ENCODE measurements at places on chromosomes 6 and 20.
A peak's percentile ranks its signal among the peaks of the same experiment; 100 is the strongest.

- DNase-seq, result no peak
These were observed 18.4 kb downstream of the EDN3 start for GRCh38 chr20:59318803-59319202.

DNA sequence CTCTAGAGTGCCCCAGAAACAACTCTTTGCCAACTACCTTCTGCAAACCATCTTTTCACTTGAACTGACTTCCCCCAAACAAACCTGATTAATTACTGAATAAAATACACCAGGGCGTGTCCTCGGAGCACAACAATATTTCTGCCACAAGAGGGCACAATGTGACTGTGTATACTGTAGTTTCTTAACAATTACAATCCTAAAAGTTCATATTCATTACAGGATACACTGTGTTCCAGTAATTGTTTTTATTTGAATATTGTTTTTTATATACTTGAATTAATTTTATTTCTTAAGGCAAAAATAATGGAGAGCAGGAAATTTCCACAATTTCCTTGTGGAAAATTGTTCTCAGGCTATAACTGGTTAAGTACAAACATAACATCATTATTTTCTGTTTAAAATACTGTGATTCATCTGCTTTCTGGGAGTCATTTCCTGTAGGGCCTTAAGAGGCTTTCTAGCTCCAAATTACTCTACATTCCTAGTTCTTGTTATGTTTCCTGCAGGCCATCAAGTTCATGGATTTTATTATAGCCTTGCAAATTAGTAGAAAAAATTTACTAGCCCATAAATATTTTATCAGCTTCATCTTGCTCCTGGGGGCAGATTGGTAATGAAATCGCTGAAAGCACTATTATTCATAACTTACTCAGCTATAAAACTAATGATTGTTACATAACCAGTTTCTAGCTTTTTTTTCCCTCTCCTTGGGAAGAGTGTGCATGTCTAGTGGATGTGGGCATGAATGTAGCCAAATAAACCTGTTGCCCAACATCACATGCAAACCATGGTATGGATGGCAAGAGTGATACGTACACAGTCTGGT, 51.9 kb upstream of the SLC22A16 start:
- DNase-seq, result peak; percentile 67

- DNase-seq, result no peak
These were observed 107.0 kb downstream of the HUS1B start for GRCh38 chr6:549906-550305.

- no peak for DNase-seq
These were observed 50.8 kb upstream of the JAG1 start for GRCh38 chr20:10724449-10725173.

- no peak for DNase-seq
These were observed 593 bp downstream of the MMP24 start for GRCh38 chr20:35226884-35227681.

DNA sequence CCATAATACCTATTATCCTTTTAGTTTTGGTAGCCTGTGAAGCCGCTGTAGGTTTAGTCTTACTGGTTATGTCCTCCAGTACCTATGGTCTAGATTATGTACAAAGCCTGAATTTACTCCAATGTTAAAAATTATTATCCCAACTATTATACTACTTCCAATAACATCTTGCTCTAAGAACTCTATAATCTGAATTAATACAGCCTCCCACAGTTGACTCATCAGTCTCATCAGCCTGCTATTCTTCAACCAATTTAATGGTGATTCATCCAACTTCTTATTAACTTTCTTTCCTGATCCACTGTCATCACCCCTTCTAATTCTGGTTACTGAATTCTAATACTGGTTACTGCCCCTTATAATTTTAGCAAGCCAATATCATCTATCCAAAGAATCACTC, 370.3 kb upstream of the OPRM1 start:
- no peak for DNase-seq

GRCh38 chr20:48523191-48523995, 304.4 kb downstream of the PREX1 start:
- peak; percentile 40 for DNase-seq

DNA sequence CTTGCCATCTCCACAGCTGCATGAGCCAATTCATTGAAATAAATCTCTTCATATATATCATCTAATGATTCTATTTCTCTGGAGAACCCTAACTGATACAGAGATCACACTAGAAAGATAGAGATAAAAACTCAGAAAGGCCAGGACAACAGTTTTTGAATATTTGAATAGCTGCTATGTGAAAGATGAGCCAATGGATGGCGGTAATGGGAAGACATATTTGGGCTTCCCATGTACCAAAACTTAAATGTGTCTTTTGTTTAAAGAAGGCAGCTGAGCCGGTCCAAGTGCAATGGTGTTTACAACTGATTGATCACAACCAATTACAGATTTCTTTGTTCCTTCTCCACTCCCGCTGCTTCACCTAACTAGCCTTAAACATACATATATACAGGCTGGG, 35.1 kb downstream of the SGK1 start:
- DNase-seq, result no peak

DNA sequence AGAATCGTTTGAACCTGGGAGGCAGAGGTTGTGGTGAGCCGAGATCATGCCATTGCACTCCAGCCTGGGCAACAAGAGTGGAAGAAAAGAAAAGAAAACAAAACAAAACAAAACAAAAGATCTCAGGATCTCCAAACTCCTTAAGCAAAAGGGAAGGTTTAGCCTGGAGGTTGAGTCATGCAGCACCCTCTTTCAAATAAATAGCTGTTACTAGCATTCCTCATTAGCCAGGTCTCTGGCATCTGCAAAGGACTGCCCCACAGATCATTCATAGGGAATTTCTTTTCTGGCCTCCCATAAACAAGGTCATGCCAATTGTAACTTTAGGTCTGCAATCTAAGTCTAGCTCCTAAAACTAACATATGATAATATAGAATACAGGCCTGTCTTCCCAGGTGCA, 37.2 kb downstream of the EDN1 start:
- DNase-seq, result no peak

GRCh38 chr6:15926256-15926655, 202.6 kb upstream of the MYLIP start:
- DNase-seq, result no peak

DNA sequence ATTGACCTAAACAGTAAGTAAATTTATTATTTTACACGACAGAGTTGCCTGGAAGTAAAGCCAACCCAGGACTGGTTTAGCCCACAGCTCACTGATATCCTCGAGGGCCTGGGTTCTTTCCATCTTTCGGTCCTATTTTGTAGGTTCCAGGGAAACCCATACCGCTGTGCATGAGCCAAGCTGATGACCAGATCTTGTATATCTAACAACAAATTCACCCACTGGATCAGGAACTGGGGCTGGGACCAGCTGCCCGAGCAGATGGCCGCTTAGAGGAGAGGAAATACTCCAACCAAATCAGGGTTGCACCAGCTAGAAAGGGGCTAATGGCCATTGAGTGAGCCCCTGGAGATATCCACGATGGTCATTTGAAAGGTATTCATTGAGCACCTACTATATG, 139.2 kb downstream of the BACH2 start:
- DNase-seq, result no peak

- no peak for DNase-seq
These were observed 11.6 kb upstream of the TAAR9 start for GRCh38 chr6:132526461-132526860.
